Spleen (tissue), 13 donors: ENCODE measurements at places on chromosomes 1 and 21. TPM values are rescaled to one million over a fixed set of nuclear protein-coding genes. Genes with fewer than 3 reads are reported as not detected.
A peak's percentile ranks its signal among the peaks of the same experiment; 100 is the strongest.

TFF2 gene
- total RNA-seq = not detected

LRRC53 gene
- not detected for total RNA-seq

RGS7 gene
- not detected for total RNA-seq

MSTO1 gene
- total RNA-seq = 24.1 TPM

NPHS2 gene
- total RNA-seq = not detected

SPRR2A gene
- not detected for total RNA-seq

EPHA10 gene
- 0.20 TPM for total RNA-seq

LRRIQ3 gene
- total RNA-seq = 1.1 TPM

DHRS3 gene
- total RNA-seq = 35.1 TPM

DNA sequence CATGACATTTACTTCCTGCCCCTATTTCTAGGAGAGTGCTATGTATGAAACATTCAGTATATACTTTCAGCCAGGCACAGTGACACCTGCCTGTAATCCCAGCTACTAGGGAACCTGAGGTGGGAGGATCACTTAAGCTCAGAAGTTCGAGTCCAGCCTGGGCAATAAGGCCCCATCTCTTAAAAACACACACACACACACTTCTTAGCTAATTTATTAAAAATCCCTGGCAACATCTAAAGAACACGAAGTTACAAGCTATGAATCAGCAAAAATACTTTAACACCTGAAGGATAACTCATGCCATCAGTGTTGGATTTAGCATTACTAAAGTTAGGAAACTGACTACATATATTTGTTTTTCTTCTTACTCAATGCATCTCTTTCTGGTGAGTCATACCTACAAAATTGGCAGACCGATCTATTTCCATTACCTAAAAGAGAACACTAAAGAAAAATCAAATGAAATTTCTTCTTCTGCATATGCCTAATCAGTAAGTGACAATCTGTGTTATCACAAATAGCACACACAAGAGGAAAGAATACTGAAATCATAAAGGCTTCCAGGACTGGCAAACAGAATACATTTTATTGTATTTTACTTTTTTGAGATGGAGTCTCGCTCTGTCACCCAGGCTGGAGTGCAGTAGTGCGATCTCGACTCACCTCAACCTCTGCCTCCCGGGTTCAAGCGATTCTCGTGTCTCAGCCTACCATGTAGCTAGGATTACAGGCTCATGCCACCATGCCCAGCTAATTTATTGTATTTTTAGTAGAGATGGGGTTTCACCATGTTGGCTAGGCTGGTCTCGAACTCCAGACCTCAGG lies 41.4 kb downstream of the RNF115 start:
- H3K36me3 ChIP-seq = no peaks in the 10 kb centered on the region
- no peaks in the 10 kb centered on the region for H3K27me3 ChIP-seq
- DNase-seq = no peak
- no peak overlapping the region for H3K27ac ChIP-seq
- H3K4me3 ChIP-seq = no peak overlapping the region

DNA sequence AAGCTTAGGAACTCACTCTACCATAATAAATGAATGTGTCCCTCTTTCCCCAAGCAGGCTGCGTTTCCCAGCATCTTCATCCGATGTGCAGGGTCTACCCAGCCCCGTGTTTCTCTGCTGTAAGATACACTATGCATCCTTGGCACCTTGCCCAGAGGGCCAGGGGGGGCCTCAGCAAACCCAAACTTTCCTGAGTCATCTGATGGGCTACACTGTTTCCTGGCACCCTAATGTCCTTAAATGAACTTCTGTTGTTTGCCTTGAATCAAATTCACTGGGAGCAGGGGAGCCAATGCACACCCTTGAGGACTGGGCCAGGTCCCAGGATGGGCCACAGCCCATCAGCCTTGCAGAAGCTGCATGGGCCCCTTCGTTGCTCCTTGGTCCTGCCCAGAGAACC lies 145.5 kb downstream of the IGSF21 start:
- H3K4me1 ChIP-seq = no peaks in the 10 kb centered on the region
- no peak overlapping the region for H3K27ac ChIP-seq
- H3K36me3 ChIP-seq = no peaks in the 10 kb centered on the region
- H3K4me3 ChIP-seq = no peak overlapping the region

GRCh38 chr1:22223176-22223575 lies 80.3 kb upstream of the WNT4 start:
- H3K27ac ChIP-seq = no peak overlapping the region
- H3K27me3 ChIP-seq = no peaks in the 10 kb centered on the region
- H3K4me3 ChIP-seq = no peak overlapping the region
- H3K4me1 ChIP-seq = no peaks in the 10 kb centered on the region

- no peaks in the 10 kb centered on the region for H3K27me3 ChIP-seq
- H3K27ac ChIP-seq = no peak overlapping the region
- H3K4me1 ChIP-seq = peaks cover 12% of the 10 kb centered on the region
- no peak overlapping the region for H3K4me3 ChIP-seq
- H3K36me3 ChIP-seq = no peaks in the 10 kb centered on the region
- no peak for DNase-seq
These were observed 6.8 kb downstream of the MYOC start for GRCh38 chr1:171645553-171646248.

GRCh38 chr1:234125283-234125682 lies 220.8 kb downstream of the SLC35F3 start:
- H3K4me3 ChIP-seq = no peak overlapping the region
- H3K27ac ChIP-seq = no peak overlapping the region
- DNase-seq = no peak
- no peaks in the 10 kb centered on the region for H3K4me1 ChIP-seq
- peaks cover 52% of the 10 kb centered on the region for H3K27me3 ChIP-seq

DNA sequence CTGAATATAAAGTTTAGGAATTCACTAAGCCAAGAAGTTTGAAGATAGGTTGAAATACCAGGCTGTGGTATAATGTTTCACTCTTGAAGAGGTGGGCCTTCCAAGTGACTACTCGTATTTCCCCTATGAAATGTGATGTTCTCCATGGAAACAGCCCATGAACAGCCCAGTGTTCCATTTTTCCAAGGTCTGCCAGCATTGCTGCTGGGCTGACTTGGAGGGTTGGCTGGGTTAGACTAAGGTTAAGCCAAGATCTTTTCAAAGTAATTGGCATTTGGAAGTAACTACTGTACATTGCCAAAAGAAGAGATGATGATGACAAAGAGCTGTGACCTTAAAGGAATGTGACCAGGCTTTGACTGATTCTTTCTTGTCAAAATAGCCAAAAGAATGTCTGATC lies 73.8 kb downstream of the RPE65 start:
- H3K4me3 ChIP-seq = no peak overlapping the region
- no peaks in the 10 kb centered on the region for H3K36me3 ChIP-seq
- peak overlapping the region; percentile 28 for H3K27ac ChIP-seq
- H3K27me3 ChIP-seq = no peaks in the 10 kb centered on the region

GRCh38 chr1:221076391-221076811 lies 197.2 kb downstream of the HLX start:
- H3K27ac ChIP-seq = no peak overlapping the region
- no peak overlapping the region for H3K4me3 ChIP-seq
- DNase-seq = no peak
- no peaks in the 10 kb centered on the region for H3K36me3 ChIP-seq
- no peaks in the 10 kb centered on the region for H3K27me3 ChIP-seq

DNA sequence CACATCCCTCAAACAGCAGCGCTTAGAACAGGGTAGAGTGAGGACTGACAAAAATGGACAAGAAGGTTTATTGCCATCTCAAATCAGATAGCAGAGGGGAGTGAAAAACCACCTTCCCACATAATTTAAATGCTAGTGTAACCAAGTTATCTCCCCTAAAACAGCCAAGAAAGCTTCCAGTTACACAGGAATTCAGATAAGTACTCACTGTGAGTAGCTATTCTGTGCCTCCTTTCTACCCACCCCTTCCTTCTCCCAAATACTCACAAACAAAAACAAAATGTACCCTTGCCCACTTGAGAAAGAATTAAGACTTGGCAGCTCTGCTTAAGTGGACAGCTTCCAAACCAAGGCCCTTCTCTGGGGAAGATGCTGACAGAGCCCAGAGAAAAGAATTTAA lies 9.1 kb downstream of the OTUD7B start:
- no peak overlapping the region for H3K4me3 ChIP-seq
- H3K36me3 ChIP-seq = no peaks in the 10 kb centered on the region
- peaks cover 16% of the 10 kb centered on the region for H3K4me1 ChIP-seq
- no peak for DNase-seq
- H3K27me3 ChIP-seq = no peaks in the 10 kb centered on the region

GRCh38 chr1:48932366-48932765 lies 155.7 kb upstream of the BEND5 start:
- H3K4me3 ChIP-seq = no peak overlapping the region
- peaks cover 9% of the 10 kb centered on the region for H3K4me1 ChIP-seq
- H3K36me3 ChIP-seq = no peaks in the 10 kb centered on the region

DNA sequence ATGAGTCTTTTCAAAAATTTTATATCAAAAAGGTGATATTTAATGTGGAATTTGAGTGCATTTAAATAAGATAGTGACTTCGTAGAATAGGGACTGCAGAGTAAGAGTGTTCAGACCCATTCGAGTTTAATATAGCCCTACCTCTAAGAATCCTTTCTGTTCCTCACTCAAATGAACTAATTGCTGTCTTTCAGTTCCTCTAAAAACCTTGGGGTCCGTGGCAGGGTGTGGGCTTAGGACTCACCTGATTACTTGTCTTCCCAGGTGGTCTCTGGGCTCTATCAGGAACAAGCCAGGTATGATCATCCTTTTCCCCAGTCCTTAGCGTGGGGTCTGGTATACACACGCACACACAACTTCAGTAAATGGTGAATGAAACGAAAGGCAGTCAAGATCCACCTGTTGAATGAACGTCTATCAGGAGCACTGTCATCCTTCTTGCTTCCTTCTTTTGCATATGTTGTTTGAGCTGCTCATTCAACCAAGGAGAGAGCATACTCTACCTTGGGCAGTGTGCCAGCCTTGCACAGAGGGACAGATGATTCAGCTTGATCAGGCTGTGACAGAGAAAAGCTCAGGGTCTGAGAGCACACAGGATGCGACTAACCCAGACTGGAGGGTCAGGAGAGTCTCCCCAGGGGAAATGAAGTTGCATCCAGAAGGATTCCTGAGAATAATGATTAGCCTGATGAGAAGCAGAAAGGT lies 1.2 kb upstream of the RNF11 start:
- peak overlapping the region; percentile 86 for H3K4me3 ChIP-seq
- no peaks in the 10 kb centered on the region for H3K36me3 ChIP-seq
- no peaks in the 10 kb centered on the region for H3K27me3 ChIP-seq
- H3K4me1 ChIP-seq = peaks cover 44% of the 10 kb centered on the region

DNA sequence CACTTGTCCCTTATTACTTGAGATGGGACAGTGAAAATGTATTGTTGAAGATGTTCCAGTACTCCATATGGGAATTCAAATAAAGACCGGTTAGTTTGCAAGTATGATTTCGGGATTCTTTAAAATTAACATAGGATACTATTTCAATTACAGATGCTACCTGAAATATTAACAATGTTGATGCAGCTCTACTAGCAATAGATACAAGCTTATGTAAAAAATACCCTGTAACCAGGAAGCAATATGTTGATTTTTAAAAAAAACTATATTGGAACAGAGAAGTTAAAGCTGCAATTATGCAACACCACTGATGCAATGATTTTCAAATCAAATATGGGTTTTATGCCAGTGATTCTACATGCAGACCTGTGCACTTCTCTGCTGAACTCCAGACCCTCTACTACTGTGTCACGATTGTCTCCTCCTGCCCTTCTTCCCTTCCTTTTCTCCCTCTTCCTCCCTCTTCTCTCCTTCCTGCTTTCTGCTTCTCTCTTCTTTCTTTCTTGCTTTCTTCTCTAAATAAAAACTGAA lies 179.2 kb downstream of the ATP6V1G3 start:
- no peaks in the 10 kb centered on the region for H3K36me3 ChIP-seq
- no peak for DNase-seq
- H3K4me1 ChIP-seq = no peaks in the 10 kb centered on the region
- no peaks in the 10 kb centered on the region for H3K27me3 ChIP-seq
- no peak overlapping the region for H3K4me3 ChIP-seq

GRCh38 chr1:191034132-191034531 lies 556.5 kb upstream of the BRINP3 start:
- no peak for DNase-seq
- H3K4me1 ChIP-seq = no peaks in the 10 kb centered on the region
- no peaks in the 10 kb centered on the region for H3K27me3 ChIP-seq
- H3K36me3 ChIP-seq = no peaks in the 10 kb centered on the region
- H3K4me3 ChIP-seq = no peak overlapping the region

GRCh38 chr1:203124011-203124410 lies 3.5 kb upstream of the ADORA1 start:
- H3K27me3 ChIP-seq = peaks cover 67% of the 10 kb centered on the region
- no peak overlapping the region for H3K4me3 ChIP-seq
- peaks cover 12% of the 10 kb centered on the region for H3K4me1 ChIP-seq
- DNase-seq = no peak
- H3K36me3 ChIP-seq = no peaks in the 10 kb centered on the region

DNA sequence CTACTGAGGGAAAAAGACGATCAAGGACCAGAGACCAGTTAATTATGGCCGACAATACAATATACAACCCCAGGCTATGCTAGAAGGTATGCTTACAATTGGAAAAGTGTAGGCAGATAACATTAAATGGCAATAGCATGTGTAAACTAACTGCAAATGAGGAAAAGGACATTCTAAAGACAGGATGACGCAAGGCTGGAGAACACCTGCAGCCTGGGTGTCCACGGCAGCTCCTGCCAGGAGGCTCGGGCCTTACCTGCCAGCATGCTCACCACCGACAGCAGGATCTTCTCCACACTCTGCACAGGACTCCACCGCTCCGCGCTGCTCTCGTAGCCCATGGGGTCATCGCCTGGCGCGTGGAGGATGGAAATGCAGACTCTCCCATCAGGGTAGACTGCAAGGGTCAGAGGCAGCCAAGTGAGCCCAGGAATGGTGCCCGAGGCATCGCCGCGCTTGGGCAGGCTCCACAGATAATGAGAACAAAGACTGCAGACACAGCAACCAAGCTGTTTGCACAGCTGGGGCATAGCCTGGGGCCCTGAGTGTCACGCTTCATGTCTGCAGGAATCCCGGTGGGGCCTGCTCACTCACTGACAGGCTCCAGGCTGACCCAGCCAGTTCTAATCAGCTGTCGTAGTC lies 28.2 kb downstream of the UBE2G2 start:
- no peaks in the 10 kb centered on the region for H3K27me3 ChIP-seq
- no peak overlapping the region for H3K4me3 ChIP-seq
- no peak overlapping the region for H3K27ac ChIP-seq
- H3K4me1 ChIP-seq = no peaks in the 10 kb centered on the region
- DNase-seq = peak; percentile 51

- no peaks in the 10 kb centered on the region for H3K27me3 ChIP-seq
- H3K4me1 ChIP-seq = no peaks in the 10 kb centered on the region
- H3K36me3 ChIP-seq = no peaks in the 10 kb centered on the region
- no peak for DNase-seq
These were observed 412.8 kb downstream of the AJAP1 start for GRCh38 chr1:5067246-5067645.

DNA sequence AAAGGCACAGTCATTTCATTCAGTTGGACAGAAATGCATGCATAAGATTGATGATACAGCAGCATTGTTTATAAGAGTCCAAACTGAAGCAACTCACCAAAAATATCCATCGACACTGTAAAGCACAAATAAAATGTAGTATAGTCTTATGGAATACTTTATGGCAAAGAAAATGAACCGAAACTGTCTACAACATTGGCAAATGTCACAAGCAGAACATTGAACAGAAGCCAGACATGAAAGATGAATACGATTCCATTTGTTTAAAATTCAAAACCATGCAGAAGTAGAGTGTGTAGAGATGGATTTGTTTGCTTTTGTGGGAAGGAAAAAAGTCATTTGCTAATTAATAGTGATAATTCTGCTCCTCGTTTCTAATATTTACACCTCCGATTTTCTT lies 7.5 kb upstream of the LEFTY1 start:
- no peak for DNase-seq
- no peak overlapping the region for H3K4me3 ChIP-seq
- H3K4me1 ChIP-seq = peaks cover 18% of the 10 kb centered on the region
- peak overlapping the region; percentile 77 for H3K27ac ChIP-seq
- no peaks in the 10 kb centered on the region for H3K36me3 ChIP-seq
